ENCODE measurements at places on chromosomes 3 and 15.

DNA sequence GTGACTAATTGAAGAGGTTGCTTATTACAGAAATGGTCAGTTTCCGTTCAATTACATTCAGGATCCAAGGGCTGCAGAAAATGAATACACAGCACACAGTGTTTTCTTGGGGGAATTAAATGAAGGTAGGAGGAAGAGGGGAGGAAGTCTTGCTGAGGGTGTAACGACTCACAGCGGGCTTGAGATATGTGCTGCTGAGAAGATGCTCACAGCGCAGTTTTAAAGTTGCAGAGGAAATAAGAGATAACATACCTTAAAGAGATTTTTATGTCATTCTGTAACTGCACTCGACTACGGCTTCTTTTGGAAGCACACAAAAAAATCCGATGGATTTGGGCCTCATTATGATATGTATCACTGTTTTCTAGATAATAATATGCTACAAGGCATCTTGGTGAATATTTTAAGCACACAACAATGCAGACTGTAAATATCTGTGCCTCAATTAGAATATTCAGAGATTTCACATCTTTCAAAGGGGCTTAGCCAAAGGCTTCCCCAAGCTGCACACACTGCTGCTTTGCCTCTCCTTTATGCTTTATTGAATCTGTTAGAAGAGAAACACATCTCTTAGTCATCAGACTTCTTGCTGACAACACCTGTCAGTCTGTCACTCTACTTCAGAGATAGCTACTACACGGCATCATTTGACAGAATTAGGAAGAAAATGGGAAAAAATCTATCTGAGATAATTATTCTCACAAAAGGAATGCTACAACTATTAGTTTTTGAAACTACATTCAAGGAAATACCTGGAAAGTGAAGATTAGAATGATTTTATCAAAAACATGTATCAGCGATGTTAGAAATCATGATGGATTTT, 773.2 kb downstream of the OTOL1 start:
- no peak for DNase-seq

- DNase-seq, result no peak
These were observed 280.8 kb downstream of the RBMS3 start for GRCh38 chr3:29561651-29562149.

DNA sequence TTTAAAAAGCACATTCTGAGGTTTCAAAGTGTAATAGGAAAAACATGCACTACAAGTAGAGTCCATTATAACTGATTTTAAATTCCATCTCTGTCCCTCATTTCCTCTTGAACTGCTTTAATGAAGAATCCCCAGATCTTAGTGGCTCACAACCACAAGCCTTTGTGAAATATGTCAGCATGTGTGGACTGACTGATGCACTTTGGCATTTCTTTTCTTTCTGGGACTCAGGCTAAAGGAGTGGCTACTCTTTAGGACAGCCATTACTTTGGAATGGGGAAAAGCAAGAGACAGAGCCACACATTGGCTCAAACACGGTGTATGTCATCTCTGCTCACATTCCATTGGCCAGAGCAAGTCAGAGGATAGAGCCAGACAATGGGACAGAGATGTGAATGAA, 139.6 kb downstream of the GRM7 start:
- DNase-seq, result no peak

DNA sequence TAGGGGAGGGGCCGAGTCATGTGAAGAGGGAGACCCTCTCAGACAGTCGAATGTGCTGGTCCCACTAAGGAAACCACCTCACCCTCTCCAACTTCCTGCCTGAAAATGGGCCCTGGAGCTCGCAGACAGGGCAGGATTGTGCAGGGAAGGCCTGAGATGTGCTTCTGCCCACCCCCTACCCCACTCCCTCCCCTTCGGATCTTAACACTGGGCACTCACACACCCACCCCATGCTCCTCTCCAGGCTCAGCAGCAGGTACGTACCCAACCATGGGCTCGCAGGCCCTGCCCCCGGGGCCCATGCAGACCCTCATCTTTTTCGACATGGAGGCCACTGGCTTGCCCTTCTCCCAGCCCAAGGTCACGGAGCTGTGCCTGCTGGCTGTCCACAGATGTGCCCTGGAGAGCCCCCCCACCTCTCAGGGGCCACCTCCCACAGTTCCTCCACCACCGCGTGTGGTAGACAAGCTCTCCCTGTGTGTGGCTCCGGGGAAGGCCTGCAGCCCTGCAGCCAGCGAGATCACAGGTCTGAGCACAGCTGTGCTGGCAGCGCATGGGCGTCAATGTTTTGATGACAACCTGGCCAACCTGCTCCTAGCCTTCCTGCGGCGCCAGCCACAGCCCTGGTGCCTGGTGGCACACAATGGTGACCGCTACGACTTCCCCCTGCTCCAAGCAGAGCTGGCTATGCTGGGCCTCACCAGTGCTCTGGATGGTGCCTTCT, 20.0 kb downstream of the ATRIP start:
- no peak for DNase-seq

- DNase-seq, result no peak
These were observed 21.1 kb upstream of the GYG1 start for GRCh38 chr3:148970271-148970670.

- no peak for DNase-seq
These were observed 259.6 kb downstream of the LRTM1 start for GRCh38 chr3:54668236-54668635.

DNA sequence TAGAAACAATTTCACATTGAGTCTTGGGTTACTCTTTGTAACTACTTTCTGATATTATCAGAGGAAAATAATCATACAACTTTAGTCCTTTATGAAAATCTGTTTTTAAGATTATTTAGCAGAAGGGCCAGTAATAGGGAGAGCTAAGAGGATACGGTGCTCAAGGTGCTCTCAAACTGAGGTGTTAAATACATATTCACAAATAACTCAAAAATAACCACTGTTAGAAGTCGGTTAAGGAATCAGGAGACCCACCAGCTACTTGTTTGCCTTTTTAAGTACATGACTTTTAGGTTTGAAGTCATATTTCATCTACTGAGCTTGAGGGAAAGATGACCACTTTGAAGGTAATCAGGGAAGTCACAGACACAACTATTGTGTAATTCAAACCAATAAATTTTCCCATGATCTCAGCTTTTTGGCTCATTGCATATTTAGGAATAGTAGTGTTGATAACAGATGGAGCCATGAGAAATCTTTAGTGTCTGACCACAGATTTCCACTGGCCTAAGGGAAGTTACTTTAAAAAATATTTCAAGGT, 1.4 kb upstream of the RSRC1 start:
- no peak for DNase-seq

- DNase-seq, result no peak
These were observed 27.5 kb downstream of the ANXA2 start for GRCh38 chr15:60370105-60370868.

DNA sequence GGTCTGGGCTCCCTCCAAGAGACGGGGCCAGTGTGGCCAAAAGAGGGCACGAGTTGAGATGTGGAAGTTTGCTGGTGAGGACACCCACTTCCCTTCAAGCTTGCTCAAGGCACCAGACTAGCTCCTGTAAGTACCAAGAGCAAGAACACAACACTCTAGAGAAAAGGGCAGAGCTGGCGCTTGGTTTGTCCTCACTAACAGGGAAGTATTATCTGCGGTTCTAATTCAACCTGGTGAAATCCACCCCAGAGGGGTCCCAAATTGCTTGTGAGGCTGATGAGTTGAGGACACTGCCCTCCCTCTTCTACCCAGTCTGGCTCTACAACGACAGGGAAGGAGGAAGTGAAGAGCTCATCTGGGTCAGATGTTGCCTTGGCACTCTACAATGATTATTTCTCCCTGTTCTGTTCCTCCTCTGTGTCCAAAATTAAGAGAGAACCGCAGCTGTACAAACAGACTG, 16.9 kb upstream of the FSIP1 start:
- DNase-seq, result no peak

- no peak for DNase-seq
These were observed 59.8 kb downstream of the BOC start for GRCh38 chr3:113271189-113271588.

DNA sequence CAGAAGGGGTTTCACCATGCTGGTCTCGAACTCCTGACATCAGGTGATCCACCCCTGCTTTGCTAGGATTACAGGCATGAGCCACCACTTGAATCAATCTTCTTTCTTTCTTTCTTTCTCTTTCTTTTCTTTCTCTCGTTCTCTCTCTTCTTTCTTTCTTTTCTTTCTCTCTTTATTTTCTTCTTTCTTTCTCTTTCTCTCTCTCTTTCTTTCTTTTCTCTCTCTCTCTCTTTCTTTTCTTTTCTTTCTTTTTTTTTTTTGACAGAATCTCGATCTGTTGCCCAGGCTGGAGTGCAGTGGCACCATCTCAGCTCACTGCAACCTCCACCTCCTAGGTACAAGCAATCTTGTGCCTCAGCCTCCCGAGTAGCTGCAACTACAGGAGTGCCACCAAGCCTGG, 37.9 kb upstream of the PIK3CB start:
- DNase-seq, result no peak

DNA sequence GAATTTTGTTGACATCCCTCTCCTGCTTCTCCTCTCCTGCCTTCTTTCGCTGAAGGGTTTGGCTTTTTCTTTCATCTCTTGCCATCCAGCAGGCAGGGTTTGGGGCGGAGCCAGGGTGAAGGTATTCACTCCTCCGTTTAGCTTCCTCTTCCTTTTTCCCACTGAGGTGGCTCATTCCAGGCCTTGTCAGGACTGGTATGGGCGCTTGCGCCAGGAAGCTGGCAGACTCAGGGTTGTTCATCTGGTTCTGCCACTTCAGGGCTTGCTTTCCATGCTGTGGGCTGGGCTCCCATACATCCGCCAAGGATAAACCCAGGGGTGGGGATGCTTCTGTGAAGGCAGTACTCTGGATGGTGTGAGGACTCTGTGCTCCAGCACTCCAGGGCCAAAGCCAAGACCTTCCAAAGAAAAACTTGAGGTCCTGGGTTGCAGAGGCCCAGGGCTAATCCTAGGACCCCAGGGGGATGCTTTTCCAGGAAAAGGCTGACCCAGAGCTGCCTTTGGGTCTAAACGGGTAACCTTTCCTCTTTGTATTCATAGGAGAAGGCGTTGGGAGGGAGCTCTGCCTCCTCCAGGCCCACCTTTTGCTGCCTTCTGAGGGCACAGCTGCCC, 7.7 kb upstream of the AMOTL2 start:
- DNase-seq, result no peak

DNA sequence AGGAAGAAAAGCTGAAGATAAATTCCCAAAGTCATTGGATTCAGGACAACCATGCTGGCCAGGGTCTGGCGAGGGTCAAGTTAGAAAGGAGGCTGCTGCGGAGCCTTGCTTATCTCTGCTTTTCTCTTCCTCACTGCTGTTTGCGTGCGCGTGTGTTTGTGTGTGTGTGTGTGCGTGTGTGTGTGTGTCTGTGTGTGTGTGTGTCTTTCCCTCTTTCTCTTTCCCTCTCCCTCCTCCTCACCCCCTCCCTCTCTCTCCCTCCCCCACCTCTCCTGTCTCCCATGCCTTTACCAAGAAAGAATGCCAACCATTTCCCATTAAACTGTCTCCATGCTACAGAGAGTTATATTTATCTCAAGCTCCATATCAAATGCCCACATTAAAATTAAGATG, at the start of gene COLQ:
Gene COLQ, minus strand, starts transcription at position 134 of the 393 bp plus-strand sequence. Its CDS starts 81 bp downstream, at position 53.
- DNase-seq, result no peak

DNA sequence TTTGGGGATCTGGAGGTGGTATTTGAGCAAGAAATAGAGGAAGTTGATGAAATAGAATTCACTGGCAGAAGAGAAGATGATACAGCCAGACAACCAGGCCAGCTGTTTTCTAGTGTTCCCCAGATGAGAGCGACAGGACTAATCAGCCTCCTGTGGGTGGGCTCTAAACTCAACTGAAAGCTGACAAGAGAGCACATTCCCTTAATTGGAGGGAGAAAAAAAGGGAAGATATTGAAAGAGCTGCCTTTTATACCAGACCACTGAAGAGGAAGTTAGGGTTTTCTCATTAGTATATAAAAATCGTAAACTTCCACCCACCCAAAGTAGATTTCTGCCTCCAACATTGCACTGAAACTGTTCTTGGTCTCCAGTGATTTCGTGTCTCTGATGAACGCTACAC, 6.5 kb upstream of the TM4SF19 start:
- no peak for DNase-seq

DNA sequence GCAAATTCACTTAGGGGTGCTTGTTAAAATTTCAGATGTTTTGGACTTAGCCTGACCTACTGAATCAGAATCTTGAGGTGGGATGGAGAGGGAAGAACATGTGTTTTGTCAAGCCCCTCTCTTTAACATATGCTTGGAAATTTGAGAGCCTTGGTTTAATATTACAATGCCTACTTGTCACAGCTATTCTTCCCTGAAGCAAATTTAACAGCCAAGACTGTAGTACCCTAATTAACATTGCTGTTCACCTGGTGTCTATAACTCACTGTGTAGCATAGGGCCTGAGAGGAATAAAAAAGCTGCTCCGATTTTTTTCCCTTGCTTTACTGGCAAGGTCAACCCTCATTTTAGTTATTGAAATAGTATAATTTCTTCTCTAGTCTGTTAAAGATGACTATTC, 880.1 kb downstream of the CADM2 start:
- no peak for DNase-seq

DNA sequence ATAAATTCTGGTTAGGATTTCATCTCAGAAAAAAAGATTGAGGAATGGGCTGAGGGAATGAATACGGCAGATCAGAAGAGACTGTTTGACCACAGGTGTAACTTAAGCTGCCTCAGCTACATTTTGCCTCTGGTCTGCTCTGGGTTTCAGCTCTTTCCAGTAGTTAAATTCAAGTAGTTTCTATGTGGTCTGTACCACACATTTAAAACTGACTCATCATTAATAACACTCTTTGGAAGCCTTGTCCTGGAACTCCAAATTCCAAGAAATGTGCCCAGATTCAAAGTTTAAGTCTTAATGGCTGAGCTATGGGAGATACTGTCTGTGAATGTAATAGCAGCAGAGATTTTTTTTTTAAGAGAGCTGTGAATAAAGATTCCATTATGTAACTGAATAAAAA, 133.1 kb upstream of the IGSF10 start:
- no peak for DNase-seq

- DNase-seq, result no peak
These were observed 84.8 kb upstream of the MLF1 start for GRCh38 chr3:158486200-158486599.

- no peak for DNase-seq
These were observed 25.8 kb upstream of the CSTA start for GRCh38 chr3:122299215-122299614.

GRCh38 chr3:100562224-100562857, 47.1 kb upstream of the ADGRG7 start:
- DNase-seq, result no peak

DNA sequence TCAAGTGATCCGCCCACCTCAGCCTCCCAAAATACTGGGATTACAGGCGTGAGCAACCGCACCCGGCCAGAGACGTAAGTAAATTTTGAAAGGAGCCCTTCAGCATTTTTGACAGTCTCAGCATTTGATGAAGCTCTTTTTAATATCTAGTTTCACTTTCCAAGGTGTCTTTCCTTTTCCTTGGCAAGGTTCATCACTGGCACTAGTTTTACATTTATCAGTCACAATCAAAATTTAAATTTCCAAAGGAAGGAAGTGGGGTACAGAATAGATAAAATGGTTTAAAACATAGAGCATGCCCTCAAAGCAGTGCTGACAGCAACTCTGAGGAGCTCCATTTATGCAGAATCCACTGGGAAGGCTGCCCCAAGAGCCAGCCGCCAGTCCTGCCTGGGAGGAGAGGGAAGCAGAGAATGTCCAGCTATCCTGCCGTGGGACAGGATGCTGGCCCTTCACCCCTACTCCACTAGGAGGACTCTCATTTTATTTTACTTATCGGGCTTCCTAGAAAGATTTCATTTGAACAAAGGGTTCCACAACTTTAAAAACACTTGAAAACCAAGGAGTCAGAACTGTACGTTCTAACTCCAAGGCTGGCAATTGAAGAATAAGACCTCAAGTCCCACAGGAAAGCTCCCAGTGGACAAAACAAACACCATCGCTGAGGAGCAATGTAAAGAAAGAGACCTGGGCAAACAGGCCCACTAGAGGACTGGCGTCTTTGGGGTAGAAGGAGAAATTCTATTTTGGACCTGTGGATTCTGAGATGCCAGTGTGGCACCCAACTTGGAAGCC, 9.9 kb downstream of the SFMBT1 start:
- DNase-seq, result no peak

All from Jurkat, Clone E6-1 (cell line).